ENCODE measurements at places on chromosomes 1 and 21.

DNA sequence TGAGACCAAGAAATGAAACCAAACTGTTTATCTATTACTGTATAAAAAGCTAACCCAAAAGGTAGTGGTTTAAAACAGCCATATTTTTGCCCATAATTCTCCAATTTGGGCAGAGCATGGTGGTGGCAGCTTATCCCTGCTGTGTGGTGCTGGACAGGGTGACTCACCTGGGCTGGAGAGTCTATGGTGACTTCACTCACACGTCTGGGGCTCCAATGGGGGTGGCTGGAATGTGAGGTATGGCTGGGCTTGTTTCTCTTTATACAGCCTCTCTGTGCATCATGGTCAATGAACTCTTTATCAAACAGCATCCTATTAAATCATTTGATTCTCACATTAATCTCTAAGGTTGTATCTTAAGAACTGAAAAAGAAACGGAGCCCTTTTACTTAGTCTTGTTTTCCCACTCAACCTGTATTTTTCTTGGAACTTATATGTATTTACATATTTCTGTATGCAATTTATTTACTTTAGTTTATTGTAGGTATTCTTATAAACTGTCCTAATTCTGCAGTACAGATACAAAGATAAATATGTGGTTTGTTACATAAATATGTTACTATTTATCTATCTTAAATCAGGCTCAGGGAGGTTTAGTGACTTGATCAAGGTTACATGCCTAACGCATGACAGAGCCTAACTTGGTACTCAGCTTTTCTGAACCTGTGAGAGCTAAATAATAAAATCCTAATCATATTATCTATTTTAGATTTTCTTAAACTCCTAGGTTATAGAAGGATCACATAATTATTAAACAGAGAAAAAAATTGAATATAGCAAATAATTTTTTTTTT, 37.5 kb upstream of the WLS start:
- no peak for DNase-seq

DNA sequence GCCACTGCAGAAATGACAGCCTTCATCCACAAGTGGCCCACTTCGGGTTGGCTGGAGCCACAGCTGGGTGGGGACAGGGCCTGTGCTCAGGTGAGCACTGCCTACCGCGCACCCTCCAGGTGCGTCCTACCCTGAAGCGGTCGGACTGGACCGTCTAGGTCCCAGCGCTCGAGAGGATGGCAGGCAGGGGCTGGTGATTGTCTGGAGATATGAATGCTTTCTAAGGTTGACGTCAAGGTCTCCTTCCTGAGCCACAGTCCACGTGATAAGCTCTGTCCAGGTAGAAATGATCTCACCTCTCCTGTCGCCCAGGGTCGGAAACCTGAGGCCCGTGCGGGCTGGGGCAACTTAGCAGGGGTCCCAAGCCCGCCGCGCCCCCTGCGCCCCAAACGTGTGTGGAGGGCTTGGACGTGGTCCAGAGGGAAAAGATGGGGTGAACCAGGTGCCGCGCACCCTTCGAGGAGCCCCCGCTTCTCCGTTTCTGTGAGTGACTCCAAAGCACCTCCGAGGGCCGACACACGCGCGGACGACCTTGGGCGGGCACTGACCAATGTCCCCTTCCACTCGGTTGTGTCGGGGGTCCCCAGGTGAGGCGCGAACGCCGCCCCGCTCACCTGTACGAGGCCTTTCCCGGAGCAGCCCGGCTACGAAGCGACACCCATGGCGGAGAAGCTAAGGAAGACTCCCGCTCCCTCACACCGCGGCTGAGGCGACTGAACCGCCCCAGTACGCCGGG, 853 bp upstream of the DOP1B start:
- DNase-seq, result no peak

GRCh38 chr1:108592030-108592759, 32.3 kb downstream of the EEIG2 start:
- no peak for DNase-seq

DNA sequence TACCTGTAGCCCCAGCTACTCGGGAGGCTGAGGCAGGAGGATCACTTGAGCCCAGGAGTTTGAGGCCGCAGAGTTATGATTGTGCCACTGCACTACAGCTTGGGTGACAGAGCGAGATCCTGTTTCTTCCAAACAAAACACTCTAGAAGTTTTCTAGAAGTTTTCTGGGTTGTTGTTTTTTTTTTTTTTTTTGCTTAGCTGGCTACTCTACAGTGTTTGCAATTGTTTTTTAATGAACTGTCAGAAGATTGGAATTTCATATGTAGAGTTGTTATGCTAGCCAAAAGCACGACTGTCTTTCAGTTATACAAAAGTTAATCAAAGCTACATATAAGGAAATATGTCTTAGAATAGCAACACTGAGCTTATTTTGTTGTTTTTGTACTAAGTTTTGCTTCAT, 30.9 kb upstream of the NEXN start:
- no peak for DNase-seq

GRCh38 chr1:109620401-109620791, 759 bp downstream of the AMPD2 start:
- no peak for DNase-seq

DNA sequence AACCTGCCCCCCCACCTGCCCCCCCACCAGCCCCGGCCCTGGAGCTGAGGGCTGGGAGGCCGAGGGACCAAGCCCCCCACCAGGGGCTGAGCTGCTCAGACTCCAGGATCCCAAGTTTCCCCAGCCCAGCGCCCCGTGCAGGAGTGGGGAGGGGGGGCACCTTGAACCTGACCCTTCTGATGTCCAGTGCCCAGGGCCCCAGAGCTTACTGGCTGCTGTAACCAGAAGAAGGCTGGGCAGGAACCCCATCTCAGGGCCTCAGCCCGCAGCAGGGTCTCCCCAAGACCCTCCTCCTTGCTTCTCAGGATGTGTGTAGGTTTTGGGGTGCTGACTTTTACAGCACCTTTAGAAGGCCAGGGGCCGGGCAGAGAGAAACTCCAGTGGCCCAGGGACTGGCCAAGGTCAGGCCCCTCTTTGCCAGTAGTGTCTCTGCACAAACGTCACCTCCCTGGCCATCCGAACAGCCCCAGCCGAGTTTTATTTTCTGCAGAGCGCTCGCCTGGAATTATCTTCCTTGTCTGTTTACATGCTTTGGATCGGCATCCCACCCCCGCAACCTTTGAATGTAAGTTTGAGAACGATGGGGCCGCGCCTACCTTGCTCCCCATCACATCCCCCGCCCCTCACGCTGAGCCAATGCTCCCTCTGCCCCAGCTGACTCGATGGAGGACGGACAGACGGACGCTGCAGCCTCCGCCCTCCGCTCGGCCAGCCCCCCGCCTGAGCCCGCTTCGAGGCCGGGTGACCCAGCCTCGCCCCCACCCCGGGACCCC, 70.1 kb upstream of the CASZ1 start:
- peak; percentile 58 for DNase-seq

- no peak for DNase-seq
Observed at GRCh38 chr1:234398849-234399381, 25.7 kb downstream of the COA6 start.

GRCh38 chr1:61523893-61524605, 200.9 kb downstream of the TM2D1 start:
- DNase-seq, result no peak

DNA sequence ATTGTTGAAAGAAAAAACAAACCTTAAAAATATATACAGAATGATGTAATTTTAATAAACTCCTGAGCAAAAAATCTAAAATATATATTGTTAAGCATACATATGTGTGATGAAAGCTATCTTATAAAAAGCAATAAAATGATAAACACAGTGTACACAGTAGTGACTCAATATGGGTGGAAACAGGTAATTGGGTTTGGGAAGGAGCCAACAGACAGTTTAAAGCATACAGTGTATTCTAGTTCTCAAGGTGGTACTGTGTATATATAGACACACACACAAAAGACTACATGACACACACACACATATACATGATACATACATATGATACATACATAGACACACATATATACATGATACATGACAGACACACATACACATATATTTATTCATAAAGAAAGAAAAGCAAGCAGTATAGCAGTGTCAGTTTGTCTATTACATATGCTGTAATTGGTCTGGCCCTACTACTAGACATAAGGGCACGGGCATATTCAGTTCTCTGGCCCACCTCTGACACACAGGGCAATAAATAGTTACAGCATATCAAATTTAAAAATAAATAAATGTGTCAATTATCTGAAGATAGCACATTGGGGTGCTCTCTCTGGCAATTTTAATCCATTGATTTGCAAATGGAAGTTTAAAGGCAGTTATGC, 330.2 kb downstream of the S1PR1 start:
- no peak for DNase-seq

GRCh38 chr1:160459056-160459455, 58.7 kb downstream of the VANGL2 start:
- DNase-seq, result no peak

DNA sequence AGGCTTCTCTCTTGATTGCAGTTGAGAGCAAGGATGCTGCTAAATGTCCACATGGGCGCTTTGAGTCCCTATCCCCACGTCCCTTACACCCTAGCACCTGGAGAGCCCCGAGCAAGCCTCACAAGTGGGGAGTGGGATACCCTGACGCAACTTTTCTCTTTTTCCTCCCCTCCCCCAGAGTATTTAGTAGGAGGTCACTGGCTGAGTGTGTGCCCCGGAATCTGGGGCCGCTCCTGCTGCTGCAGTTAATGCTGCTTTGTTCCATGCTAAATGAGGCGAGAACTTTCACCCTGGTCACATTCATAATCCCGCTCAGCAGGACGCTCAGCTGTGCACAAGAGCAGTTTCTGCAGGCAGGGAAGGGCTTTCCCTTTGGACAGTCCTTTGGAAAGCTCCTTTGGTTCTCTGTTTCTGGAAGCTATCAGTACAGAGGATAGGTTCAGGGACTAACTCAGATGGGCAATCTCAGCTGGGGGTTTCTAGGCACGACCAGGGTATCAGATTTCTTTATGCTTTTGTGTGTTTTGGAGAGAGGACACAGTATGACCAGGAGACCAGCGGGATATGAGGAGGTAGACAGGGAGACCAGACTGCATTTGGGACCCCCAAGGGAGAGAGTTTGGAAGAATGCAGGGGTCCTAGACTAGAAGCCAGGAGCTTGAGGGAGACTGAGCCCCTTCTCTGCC, 75.9 kb downstream of the NOS1AP start:
- DNase-seq, result no peak

DNA sequence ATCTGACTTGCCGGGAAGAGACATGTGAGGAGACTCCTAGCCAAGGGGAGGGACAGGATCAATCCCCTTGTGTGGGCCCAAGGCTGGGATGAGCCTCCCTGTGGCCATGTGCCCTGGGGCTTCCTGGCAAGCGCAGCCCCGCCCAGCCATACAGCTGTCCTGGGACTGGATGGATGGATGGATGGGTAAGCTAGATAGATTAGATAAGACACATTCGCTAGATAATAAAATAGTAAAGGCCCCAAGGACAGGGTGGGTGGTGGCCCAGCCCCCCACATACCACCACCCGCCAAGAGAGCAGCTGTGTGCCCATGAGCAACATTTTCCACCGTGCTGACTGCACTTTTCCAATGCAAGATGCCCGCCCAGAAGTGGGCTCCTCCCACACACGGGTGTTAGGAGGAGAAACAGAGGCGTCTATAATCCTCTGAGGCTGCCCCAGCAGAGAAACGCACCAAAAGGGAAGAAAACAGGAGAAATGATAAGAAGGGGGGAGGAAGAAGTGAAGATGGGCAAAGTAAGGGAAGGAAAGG, 25.1 kb downstream of the ZBTB17 start:
- no peak for DNase-seq

- DNase-seq, result no peak
Observed at GRCh38 chr1:209187589-209187988, 395.9 kb upstream of the CAMK1G start.

DNA sequence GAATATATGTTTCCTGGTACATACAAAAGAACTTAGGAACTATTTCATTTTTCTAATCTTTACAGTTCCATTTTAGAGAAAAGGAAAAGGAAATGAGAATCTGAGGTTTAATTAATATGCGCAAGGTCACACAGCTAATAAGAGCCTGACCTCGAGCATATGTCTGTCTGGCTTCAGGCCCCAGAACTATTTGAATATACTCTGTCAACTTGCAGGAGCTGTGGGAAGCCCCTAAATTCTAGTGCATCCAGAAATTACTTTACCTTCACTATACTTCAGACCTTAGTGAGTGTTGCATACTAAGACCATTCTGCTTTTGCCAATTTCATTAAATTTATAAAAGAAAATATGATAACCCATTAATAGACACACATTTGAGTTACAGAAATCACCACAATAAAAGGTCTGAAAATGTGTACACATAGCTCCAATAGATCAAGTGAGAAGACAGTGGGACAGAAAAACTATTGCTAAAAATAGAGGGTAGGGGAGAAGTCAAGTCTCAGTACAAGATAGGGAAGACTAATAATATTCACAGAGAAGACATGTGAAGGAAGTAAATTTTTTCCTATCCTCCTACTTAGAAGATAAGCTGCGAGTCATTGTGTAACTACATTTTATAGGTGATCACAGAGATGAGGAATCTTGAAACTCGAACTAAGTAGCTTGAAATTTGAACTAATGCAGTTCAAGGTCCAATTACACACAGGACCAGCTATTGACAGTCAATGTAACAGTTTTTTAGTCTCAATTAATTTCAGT, 3.8 kb downstream of the RGS13 start:
- DNase-seq, result no peak

DNA sequence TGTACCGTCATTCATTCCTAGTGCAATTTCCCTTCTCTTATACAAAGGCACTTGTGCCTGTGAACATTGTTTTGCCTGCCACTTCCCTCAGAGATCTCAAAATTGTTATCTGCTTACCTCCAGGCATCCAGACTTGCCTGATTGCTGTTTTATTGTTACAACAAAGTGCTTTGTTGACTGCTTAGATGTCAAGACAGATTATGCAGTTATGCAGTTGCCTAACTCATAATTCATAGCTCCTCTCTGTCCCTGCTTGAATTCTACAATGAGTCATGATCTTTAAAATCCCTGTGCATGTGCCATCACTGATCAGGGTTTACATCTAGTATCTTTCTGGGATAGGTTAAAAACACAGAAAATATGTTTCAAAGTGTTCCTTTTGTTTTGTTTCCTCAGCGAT, 24.5 kb downstream of the CXADR start:
- no peak for DNase-seq

- no peak for DNase-seq
Observed at GRCh38 chr1:157439302-157439954, 112.9 kb downstream of the FCRL5 start.

DNA sequence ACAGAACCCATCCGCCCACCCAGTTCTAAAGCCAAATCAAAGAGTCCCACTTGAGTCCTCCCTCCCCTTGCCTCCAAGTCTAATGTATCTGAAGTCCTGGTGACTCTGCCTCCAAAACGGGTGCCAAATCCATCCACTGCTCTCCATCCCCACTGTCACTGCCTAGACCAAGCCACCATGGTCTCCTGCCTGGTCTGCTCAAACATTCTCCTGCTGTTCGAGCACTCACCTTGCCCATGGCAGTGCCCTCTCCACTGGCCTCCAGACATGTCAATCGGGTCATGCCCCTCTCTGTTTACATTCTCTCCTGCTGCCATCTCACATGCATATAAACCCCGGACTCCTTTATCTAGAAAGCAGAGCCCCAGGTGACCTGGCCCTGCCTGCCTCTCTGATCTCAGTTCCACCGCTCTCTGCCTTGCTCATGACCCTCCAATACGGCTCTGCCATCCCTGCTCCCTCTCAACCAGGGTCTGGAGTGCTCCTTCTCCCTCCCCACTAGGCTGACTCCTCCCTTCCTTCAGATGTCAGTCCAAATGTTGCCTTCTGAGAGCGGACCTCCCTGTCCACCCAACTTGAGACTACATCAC, 32.1 kb upstream of the MX1 start:
- no peak for DNase-seq
